Mammary epithelial cell (primary cell): ENCODE measurements at places on chromosomes 1 and 21. TPM values are rescaled to one million over a fixed set of nuclear protein-coding genes. Genes with fewer than 3 reads are reported as not detected.

DNA sequence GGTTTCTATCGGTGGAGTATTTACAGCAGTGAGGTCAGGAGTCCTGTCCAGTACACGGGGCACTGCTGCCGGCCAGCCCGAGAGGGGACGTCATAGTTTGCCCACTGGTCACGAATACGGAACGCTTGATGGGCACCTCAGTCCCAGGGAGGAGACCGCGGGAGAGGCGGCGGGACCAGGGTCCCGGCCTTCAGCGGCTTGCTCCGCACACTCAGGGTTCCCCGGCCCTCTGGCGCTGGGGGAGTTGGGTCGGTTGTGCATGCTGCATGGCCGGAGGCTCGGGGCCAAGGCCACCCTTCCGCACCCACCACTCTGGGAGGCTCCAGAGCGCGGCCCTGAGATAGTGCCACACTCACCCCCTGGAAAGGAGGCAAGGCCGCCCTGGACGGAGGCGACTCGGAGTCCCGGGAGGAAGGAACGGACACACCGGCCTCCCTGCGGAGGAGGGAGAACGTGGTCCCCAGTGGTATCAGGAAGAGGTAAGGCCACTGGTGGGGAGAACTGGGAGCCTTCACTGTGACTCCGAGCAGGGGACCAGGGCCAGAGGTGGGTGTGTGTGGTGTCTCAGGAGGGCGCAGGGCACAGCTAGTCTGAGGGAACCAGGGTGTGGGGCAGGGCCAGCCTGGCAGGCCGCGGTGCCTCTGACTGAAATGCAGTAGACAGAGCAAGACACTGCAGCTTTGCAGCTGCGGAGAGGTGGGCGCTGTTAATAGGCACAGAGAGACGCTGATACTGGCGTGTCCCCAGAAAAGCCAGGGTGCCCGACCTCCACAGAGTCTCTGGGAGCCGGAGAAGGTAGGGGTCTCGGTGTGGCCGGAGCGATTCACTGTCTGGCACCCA, 28.6 kb upstream of the PRSS38 start:
- no peak for DNase-seq

DNA sequence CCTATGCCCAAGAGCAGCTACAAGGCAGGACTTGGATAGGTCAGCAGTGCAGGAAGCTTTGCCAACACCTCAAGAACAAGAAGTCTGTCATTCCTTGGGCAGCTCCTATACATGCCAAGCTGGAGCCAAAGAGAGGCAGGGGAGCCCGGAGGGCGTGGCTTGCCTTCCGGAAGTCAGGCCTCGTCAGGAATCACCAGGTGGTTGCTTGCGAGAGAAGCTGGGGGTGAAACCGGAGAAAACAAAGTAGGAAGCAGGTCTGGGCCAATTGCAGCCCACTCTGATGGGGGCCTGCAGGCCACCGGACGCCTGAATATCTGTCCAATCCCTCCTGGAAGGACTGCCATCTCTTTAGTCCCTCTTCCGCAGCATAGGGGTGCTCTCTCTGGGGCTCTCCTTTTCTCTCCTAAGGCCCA, 794 bp upstream of the FAM76A start:
- peak; percentile 8 for DNase-seq

- peak; percentile 10 for DNase-seq
Observed at GRCh38 chr1:47624531-47624930, 186.7 kb downstream of the FOXD2 start.

DNA sequence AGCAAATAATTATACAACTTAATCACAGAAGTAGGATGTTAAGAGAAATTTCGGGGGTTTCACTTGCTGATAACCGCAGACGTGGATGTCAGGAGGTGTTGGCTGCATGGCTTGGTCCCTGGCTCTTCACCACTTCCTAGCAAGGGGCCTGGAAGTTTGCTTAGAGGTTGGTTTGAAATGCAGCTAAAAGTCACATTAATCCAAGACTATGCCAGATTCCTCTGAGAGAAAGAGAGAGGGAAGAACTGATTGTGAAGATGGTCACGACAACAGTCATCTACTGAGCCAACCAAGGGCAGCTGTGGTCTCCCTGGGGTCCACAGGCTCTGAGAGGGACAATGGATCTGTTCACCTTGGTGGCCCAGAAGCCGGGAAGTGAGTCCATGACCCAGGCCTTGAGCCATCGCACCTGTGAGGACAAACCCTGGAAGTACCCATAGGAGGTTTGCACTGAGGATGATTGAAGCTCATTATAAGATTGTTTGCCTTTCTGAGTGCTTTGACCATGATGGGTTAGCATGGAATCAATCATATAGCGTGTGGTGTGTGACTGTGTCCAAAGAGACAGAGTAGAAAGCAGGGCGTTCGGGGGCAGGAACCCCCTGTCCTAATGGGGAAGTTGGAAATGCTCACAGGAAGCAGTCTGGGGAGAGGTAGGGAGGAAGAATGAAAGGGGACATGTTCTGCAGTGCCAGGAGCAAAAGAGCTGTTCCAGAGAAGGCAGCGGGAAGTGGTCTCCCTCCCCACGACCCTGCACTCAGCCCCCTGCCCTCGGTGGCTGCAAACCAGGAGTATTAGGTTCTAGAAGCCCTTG, 47.1 kb downstream of the UMODL1 start:
- no peak for DNase-seq

DNA sequence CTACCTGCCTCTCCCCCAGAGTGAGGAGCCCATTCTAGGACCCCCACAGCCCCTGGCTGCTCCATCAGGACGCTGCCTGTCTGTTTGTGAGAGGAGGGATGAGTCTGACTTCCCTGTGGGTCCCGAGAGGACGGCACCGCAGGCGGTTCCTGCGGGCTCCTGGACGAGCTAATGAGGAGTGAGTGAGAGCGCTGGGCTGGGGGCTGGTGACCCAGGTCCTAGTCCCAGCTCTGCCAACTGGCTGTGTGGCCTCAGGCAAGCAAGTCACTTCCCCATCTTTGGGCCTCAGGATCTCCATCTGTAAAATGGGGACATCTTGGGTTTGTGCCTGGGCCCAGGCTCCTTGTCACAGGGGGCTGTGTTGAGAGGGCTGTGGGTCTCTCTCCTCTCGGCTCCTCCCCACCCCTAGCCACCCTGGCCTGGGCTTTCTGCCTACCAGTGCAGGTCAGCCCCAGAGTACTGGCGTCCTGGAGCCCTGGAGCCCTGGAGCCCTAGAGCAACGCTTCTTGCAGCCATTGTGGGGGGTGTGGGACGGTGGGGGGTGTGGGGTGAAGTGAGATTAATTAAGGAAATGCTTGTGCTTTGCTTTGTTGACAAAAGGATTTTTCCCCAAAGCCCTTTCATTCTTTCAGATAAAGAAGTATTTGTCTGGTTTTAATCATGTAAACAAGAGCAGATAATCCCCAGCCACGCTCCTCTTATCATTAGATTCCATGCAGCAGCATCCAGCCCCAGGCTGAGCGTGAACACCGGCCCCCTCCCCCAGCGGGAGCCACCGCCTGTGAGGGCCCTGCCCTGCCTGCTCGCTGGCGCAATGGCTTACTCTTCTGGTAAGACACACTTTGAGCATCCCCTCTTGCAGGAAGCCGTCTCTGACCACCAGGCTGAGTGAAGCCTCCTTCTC, 26.8 kb downstream of the SLC1A7 start:
- no peak for DNase-seq

DNA sequence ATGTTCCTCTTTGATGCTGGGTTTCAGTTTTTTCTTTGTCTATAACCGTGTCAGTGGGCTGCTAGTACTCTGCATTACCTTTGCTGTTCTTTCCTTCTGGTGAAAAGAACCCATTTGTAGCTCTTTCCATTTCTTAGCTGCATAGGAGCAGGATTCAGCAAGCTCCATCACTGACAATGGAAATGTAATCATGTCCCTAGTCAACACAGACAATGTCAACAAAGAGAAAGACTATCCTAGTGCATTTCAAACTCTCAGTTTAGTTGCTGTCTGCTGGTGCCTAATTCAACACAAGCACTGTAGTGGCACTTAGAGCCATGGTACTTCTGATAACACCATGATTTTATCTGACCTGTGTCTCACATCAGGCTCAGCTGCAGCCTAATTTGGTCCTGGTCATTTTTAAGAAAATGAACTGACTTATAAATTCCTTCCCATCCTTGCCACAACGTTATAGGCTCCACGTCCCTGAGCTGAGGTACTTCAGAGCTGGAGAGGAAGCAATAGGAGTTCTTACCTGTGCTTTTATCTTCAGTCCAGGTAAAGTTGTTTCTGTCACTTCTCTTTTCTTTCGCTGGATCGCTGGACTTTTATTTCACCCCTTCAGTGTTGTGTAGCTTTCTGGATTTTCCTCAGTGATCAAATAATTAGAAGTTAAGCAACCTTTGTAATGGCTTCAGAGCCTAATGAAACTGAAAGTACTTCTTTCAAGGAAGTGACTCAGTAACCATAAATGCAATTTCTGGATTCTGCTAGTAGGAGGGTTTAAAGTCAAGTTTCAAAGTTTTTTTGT, at the start of gene GBP3:
TSS of gene GBP3 (minus strand) at position 700 of the 793 bp plus-strand sequence. CDS start 2,145 bp downstream, outside the sequence.
- peak; percentile 74 for DNase-seq

Gene SMCP
- not detected for polyA plus RNA-seq

- peak; percentile 16 for DNase-seq
Observed at GRCh38 chr1:19122668-19123067, 87.4 kb downstream of the UBR4 start.

DNA sequence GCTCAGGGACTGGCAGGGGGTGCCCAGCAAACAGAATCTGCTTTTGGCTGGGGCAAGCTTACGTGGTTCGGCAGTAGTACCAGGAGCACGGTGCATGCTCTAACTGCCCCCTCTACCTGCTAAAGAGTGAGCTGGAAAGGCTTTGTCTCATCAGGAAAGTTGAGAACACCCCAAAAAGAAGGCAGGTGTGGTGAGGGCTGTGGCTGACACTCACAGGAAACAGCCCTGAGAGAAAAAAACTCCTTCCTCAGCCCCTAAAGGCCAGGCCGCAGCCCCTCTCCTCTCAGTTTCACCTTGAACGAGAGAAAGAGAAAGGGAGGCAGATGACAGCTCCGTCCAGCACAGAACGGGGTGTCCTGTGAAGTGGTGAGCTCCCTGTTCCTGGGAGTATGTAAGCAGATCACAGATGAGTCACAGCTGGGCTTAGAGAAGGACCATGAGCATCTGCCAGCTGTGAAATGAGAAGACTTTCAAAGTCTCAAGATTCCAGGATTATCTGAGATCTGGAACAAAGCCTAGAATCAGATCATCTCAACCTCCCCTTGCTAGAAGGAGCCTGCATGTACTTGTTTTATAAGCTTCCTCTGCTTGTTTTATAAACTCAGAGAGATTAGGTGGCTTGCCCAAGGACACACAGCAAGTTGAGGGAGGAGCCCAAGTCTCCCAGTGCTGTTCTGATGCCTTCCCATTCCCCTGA, 13.4 kb downstream of the LAPTM5 start:
- DNase-seq, result peak; percentile 54

- no peak for DNase-seq
Observed at GRCh38 chr1:54519709-54520108, 28.3 kb upstream of the ACOT11 start.

GRCh38 chr1:21042929-21043605, 133.6 kb downstream of the EIF4G3 start:
- no peak for DNase-seq

Gene DPM3
- 76.4 TPM for polyA plus RNA-seq

DNA sequence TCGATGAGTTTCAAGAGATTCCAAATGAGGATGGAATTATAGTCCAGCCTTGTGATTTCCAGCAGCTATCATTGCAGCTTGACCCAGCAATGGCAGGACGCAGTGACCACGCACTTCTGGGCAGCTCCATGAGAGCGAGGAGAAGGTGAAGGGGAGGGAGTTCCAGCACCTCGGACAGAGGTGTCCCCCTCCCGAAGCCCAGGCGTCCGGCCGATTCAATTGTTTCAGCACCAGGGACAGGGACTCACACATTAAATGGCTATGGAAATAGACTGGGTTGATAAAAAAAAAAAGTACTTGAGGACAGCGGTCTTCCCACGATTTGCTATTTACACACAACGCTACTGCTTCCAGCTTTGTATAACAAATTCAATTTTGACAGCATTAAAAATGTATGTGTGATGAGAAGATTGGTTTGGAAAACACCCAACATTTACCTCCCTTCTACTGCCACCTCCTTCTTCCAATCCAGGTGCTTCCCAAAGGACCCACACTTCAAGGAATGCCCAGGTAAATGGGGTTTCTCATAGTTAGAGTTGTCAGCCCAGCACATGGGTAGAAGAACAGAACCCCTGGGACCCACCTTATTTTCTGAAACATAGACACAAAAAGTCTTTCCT, 71.8 kb downstream of the DISP3 start:
- DNase-seq, result peak; percentile 70

DNA sequence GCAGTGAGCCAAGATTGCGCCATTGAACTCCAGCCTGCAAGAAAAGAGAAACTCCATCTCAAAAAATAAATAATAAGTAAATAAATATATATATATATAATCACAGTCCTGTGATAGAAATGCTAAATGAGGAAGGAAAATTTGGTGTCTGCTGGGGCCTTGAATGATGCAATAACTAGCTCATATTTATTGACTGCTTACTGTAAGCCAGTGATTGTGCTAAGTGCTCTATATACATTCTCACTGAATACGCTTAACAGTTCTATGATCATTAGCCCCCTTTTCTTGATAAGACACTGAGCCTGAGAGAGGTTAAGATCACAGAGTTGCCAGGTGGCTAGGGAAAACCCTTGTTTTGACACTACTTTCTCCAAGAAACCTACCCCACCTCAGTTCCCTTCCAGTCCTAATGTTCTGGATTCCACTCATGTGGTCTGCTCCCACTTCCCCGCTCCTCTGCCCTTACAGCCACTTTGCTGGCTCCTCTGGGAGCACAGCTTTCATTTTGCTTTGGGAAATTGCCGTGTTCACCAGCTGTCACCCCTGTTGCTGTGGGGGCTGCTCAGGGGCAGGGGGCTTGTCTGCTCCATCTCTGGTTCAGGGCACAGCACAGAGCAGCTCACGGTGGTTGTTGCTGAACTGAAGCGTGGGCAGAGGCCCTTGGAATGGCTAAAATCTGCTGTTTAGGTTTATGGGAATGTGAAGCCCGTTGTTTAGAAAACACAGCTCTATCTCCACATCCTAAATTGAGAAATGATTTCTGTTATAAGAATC, 2.5 kb upstream of the BMP8A start:
- no peak for DNase-seq

Gene C1orf115
- polyA plus RNA-seq, result 1.1 TPM

DNA sequence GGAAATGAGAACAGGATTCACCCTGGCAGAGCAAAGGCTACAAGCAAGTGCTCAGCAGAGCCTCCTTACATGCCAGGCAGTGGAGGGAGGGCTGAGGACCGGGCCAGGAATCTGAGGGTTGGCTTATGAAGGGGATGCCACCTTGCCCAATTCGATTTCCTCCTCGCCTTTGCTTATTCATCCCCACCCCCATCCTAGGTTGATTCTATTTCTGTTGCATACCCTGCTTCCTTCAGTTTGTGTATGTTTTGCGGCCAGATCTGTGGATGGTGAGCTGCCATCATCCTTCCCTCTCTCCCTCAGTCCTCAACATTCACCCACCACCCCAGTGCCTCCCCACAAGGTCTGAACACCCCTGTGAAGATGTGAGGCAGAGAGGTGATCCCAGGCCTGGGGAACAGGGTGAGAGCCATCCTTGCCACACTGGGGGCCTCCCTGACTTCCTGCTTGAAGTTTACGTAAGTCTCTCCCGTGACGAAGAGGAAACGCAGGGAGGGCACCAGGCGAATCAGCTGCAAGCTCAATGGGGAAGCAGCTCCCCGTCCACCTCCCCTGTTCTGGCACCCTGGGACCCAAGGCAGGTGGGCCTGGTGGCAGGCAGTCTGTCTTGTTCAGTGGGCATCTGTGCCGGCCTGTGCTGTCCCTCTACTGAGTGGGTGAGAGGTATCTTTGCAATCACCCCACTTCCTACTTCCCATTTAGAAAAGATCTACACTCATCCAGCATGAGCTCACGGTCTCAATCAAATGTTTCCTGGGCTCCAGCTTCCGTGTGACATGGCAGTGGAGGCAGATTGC, 50.6 kb upstream of the CNTN2 start:
- no peak for DNase-seq

- no peak for DNase-seq
Observed at GRCh38 chr1:180609643-180610555, 21.9 kb upstream of the XPR1 start.

GRCh38 chr1:219173758-219174459, at the start of gene LYPLAL1:
Gene LYPLAL1, plus strand, starts transcription at chr1:219173878. Its CDS starts 13 bp downstream, at chr1:219173891.
- peak; percentile 80 for DNase-seq

Gene CLK2
- polyA plus RNA-seq, result 36.1 TPM
